ENCODE measurements at places on chromosomes 16 and 17.

DNA sequence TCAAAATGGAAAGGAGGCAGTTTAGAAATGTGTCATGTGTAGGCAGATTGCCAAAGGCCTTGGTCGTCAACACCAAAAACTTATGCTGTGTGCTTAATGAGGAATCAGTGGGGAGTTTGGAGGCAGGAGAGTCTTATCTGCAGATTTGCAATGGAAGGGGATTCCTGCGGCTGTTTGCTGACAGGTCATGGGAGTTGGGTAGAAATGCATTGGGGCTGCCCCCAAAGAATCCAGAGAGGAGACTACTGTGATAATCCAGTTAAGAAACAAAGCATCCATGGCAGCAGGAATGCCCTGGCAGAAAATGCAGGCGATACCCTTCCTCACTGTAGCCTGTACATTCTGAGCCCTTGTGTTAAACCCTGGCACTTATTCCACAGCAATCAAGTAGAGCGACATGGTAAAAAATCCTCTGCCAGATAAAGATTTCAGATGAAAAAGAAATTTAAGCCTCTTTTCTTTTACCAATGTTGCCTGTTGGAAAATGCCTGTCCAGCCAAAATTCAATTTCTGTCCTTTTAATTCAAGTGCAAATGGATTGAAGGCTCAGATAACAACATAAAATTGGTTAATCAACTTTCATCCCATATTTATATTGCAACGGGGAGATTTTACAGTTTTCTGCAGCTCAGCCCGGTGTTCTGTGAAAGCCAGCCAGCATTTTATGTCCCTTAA, 491.0 kb upstream of the CDH5 start:
- no peak for DNase-seq

- no peak for DNase-seq
These were observed 74.6 kb downstream of the SYCE1L start for GRCh38 chr16:77273815-77274214.

- DNase-seq, result no peak
These were observed 66.9 kb upstream of the RCVRN start for GRCh38 chr17:9971991-9972390.

GRCh38 chr16:83676086-83676485, 131.7 kb upstream of the HSBP1 start:
- DNase-seq, result no peak

GRCh38 chr17:30443721-30444120, 33.5 kb upstream of the GOSR1 start:
- DNase-seq, result no peak

DNA sequence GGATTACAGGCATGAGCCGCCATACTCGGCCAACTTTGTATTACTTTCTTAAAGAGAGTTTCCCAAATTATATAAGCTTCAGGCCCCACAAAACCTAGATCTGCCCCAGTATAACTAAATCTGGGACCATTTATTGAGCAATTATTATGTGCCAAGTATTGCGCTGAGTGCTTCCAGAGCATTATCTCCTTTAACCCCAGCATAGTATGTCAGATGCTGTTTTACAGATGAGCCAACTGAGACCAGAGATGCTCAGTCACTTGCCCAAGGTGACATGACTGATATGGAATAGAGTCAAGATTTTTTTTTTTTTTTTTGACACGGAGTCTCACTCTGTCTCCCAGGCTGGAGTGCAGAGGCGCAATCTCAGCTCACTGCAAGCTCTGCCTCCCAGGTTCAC, 1.9 kb upstream of the ERBB2 start:
- DNase-seq, result no peak

DNA sequence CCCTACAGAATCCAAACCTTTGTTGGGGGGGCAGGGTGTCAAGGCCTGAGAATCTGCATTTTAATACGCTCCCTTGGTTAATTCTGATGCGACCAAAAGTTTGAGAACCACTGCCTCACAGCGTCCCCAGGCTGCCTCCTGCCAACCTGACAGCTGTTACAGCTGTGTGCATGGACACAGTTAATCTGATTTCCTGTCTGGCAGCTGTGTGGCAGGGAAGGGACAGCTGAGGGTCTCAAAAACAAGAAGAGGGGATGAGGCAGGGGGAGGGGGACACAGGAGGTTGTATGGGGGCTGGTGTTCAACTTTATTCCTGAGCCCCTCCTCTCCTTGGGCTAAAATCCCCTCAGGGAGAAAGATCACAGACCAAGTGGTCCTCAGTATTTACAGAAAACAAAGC, 17.5 kb downstream of the HDAC5 start:
- DNase-seq, result no peak

DNA sequence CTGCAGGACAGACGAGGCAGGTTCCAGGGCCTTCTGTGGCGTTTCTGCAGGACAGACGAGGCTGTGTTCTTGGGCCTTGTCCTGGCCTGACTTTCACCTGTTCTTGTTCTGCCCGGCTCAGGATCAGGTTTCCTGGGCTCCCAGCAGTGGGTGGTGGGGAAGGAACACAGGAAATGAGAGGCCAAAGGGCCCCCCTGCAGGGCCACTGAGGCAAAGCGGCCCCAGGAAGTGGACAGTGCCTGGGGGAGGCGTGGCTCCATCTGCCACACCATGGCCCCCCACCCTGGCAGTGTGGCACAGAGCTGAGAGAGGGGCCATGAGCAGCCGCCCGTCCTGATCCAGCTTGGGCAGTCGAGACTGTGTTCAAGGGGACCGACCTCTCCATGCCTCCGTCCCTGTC, 20.7 kb downstream of the SPIRE2 start:
- no peak for DNase-seq

DNA sequence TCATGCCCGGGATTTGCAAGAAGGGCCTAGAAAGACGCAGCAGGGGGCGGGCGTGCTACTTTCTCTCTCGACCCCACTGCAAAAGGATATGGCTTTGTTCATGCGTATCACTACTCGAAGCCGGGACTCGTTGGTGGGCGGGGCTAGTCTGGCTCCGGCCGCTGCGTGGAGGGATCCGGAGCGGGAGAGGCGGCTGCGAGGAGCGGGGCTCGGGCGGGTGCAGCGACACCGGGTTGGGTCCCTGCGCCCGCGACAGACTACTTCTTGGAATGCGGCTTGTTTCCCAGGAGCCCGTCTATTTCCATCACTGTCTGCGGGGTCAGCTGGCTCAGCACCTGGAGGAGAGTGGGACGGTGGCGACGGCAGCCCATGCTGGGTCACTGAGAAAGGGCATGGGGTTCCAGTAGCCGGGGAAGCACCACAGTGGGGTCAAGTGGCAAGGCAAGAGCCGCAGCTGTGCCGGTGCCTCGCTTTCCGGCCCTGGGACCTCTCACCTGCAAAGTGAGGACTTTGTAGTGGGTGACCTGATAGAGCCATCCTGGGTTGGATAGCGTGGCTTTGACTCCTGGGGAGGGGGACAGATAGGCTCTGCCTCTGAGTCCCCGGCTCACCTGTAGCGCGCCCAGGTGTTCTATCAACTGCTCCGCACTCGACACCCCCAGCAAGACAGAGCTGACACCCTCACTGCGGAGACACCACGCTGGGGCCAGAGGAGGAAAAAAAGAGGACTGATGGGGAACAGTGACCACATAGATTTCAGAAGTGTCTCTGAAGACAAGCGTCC, 6.6 kb downstream of the KCNAB3 start:
- no peak for DNase-seq

DNA sequence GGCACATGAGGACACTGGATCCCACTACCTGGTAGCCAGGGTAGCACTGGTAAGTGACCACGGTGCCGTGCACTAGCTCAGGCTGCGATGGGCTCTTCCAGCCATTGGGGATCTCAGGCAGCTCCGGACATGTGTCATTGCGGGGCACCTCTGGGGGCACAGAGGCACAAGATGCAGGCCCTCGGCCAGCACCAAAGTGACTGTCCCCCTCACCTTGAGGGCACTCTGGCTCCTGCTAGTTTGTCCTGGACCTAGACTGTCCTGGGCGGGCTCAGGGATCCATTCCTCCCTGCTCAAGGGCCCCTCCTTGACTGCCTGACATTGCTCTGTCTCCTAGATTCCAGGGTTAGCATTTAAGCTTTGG, 6.7 kb upstream of the PHF12 start:
- DNase-seq, result no peak

DNA sequence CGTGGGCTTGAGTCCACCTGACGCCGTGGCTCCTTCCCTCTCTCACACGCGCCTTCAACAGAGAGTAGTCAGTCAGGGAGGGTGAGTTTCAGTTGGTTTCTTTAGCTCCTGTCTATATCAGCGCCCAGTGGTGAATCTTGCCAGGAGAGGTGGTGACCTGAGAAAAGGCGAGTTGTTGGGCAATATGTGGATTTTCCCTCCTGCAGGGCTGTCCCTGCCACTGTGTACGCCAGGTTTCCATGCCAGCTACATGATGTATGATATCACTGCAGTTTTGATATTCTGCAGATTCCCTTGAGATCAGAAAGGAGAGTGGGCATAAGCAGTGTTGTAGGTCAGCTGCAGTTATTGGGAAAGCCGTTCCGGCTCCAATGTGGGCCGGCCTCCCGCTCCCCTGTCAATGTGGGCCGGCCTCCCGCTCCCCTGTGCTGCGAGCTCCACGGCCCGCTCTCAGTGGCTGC, 31.4 kb downstream of the BANP start:
- no peak for DNase-seq

GRCh38 chr17:42980766-42981397, 517 bp downstream of the RUNDC1 start:
- DNase-seq, result no peak

GRCh38 chr16:88746506-88746905, 38.5 kb downstream of the PIEZO1 start:
- no peak for DNase-seq

DNA sequence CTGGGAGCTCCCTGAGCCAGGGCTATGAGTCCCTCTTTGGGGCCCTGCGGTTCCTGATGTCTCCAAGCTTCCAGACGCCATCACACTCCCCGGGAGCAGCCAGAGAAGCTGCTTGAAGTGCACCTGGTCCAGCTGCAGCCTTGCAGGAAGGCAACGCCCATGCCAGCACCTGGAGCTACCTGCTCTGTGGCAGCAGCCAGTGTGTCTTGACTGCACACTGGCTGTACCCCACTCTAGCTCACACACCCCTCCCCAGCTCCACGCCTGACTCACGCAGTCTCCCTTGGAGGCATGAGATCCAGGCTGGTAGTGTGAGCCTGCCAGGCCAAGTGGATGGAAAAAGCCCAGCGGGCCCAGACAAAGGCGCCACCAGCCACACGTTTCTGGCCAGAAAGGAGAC, 63.3 kb downstream of the USP32 start:
- DNase-seq, result no peak

- no peak for DNase-seq
These were observed 1.3 kb upstream of the TMEM92 start for GRCh38 chr17:50272711-50273653.

All from esophagus squamous epithelium (tissue), 5 donors.